ENCODE measurements at places on chromosomes 12 and 14. TPM values are rescaled to one million over a fixed set of nuclear protein-coding genes. Genes with fewer than 3 reads are reported as not detected.

DNA sequence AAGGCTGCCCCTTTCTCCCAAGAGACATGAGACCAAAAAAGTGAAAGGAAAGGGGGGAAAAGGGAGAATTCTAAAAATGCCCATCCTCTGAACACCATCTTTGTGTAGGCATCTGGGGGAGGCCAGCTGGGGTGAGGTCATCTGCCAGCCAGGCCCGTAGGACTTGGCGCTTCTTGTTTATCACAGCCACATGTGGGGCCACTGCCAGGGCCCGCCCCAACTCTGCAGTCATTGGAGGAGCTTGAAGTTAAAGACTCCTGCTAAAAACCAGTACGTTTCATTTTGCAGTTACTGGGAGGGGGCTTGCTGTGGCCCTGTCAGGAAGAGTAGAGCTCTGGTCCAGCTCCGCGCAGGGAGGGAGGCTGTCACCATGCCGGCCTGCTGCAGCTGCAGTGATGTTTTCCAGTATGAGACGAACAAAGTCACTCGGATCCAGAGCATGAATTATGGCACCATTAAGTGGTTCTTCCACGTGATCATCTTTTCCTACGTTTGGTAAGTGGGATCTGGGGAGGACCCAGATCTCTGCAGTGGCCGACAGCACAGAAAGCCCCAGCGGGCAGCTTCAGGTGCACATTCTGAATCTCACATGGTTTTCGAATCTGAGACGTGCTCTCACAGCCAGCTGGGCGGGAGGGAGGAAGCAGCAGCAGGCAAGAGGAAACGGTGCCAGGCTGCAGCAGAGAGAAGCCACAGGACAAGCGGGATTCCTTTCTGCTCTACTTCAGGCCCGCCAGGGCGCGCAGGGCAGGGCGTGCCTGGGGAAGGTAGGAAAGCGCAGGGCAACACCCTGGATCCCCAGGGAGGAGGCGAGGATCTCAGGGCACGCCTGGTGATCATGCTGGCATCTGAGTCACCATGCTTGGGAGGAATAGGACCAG is at the start of gene P2RX7:
Gene P2RX7, plus strand, starts transcription at position 276 of the 881 bp plus-strand sequence. Its CDS starts 95 bp downstream, at position 371.
- peak; percentile 86 for DNase-seq

GRCh38 chr14:99318091-99318958 is 46.3 kb upstream of the BCL11B start:
- no peak for DNase-seq

DNA sequence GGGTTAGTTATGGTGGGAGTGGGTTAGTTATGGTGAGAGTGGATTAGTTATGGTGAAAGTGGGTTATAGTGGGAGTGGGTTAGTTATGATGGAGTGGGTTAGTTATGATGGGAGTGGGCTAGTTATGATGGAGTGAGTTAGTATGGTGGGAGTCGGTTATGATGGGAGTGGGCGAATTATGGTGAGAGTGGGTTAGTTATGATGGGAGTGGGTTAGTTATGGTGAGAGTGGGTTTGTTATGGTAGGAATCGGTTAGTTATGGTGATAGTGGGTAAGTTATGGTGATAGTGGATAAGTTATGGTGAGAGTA is 22.1 kb upstream of the SFSWAP start:
- DNase-seq, result no peak

DNA sequence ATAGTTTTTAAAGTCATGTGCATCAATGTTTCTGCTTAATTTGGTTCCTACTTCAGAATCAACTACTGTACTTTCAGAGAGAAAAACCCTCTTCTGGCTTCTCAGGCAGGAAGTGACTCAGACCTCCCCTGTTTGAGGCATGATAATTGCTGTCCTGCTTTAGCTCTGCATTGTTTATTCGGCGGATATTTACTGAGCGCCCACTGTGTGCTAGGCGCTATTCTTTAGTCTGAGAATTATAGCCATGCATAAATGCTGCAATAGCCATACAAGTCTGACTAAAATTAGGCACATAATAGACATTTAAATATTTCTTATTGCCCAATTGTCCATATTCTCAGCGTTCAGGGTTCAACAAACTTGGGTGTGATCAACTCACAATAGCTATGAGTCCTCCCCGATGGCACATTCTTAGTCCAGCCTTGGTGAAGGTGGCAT is 6.1 kb upstream of the AMIGO2 start:
- DNase-seq, result peak; percentile 35

Gene ANKRD33
- total RNA-seq, result not detected

Gene AQP6
- not detected for total RNA-seq

Gene SERPINA9
- not detected for total RNA-seq

Gene SELPLG
- 25.2 TPM for total RNA-seq

Gene HOXC6
- 0.40 TPM for total RNA-seq

Gene P2RX7
- 17.5 TPM for total RNA-seq

Gene IRAK4
- 14.4 TPM for total RNA-seq

Gene SERPINA1
- total RNA-seq, result 786 TPM

All from upper lobe of left lung (tissue), 6 donors.